Spinal cord (tissue), 10 donors: ENCODE measurements at places on chromosomes 1 and 21. TPM values are rescaled to one million over a fixed set of nuclear protein-coding genes. Genes with fewer than 3 reads are reported as not detected.

DNA sequence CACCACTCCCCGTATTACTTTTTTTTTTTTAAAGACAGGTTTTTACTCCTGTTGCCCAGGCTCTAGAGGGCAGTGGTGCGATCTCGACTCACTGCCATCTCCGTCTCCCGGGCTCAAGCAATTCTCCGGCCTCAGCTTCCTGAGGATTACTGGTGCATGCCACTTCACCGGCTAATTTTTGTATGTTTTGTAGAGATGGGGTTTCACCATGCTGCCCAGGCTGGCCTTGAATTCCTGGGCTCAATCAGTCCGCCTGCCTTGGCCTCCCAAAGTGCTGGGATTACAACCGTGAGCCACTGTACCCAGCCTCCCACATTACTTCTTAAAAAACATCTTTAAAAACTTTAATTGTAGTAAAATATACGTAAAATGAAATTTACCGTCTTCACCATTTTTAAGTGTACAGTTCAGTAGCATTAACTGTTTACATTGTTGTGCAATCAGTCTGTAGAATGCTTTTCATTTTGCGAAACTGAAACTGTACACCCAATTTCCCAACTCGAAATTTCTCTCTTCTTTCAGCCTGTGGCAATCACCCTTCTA is 77.0 kb downstream of the ZMYM4 start:
- DNase-seq: no peak

DNA sequence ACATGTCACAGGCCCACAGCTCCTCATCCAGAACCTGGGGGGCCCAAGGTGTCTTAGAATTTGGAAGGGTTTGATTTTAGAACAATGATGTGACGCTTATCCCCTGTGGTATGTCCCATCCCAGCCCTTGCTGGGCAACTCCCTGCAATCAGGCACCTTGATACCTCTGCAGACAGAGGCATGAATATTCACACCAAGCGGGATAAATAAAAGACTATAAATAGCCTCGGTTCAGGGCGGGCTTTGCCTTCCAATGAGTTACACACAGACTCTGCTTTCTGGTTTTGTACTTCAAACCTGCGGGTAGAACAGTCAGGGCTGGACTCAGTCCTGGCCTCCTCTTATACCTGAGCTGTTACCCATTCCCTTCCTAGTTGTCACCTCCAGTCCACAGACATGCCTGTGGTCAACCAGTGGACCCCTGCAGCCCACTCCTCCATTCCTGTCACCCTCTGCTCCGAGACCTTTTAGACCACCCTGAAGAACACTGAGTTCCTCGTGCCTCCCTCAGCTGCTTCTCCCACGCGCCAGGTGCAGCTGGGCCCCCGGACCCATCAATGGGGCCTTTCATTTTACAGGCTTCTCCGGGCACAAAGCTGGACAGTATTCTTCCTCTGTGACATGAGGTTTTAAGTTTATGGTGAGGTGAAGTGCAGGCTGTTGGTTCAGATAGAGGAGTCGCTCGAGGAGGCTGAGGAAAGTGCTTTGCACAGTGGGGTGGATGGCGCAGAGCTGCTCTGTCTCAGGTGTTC is 120.1 kb upstream of the TNR start:
- DNase-seq: no peak

DNA sequence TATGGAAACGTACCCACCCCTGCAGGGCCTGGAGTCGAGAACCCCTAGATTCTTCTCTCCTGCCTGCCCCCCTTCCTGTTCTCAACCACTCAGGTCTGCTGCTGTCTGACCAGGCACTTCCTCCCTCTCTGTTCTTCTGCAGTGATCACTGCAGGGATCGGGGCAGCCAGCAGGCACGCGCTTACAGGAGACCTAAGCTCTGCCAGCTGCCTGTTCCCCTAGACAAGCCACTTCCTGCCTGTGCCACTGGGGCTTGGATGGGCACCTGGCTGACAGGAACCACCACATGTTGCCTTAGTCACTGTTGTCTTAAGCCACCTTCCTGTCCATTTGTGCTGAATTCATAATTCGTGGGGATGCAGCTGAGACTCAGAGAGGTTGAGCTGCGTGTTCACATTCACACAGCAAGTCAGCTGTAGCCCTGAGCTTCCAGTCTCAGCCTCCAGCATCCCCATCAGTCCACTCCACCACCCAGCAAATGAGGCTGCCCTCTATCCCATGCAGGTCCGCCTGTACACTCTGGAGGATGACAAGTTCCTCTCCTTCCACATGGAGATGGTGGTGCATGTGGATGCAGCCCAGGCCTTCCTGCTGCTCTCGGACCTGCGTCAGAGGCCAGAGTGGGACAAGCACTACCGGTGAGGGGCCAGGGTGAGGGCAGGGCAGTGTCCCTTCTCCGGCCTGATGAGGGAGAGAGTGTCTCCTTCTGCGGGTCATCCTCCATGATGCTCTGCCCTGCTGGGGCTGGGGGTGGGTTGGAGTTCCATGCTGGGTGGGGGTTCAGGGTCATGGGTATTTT is 18.6 kb downstream of the FAM151A start:
- DNase-seq: no peak

DNA sequence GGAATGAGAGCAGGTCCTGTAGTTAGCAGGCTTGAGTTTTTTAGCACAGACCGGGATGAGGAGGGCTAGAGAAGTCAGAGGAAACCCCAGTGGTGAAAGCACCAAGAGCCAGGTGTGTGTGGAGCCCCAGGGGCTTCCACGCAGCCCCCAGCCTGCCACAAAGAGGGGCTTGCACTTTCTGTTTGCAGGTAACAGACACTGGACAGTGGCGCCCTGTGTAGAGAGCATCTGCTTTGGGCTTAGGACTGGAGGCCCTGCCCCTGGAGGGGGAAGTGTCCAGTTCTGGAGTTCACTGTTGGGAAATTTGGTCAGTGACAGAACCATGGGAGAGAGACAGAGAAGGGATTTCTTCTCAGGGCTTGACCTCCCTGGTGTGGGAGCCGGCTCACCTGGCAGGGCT is 19.5 kb downstream of the AGT start:
- no peak for DNase-seq

GRCh38 chr1:45640293-45640692 is 16.4 kb upstream of the CCDC17 start:
- DNase-seq: no peak

DNA sequence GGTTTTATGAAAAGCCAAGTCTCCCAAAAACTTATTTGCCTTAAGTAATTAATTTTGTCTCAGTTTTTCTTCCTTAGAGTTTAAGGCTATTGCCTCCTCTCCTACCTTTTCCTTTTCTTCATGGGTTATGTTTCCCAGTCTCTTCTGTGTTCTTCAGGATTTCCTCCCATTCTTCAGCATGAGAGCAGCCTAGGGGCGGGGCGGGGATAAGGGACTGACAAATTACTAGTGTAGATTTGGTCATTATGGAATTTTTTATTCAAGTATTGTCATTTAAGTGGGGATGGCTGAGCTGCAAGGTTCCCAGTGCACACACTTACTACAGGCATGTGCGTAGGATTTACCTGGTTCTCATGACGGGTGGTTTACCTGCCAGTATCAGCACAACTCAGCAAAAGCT is 35.2 kb upstream of the PIGV start:
- DNase-seq: no peak

DNA sequence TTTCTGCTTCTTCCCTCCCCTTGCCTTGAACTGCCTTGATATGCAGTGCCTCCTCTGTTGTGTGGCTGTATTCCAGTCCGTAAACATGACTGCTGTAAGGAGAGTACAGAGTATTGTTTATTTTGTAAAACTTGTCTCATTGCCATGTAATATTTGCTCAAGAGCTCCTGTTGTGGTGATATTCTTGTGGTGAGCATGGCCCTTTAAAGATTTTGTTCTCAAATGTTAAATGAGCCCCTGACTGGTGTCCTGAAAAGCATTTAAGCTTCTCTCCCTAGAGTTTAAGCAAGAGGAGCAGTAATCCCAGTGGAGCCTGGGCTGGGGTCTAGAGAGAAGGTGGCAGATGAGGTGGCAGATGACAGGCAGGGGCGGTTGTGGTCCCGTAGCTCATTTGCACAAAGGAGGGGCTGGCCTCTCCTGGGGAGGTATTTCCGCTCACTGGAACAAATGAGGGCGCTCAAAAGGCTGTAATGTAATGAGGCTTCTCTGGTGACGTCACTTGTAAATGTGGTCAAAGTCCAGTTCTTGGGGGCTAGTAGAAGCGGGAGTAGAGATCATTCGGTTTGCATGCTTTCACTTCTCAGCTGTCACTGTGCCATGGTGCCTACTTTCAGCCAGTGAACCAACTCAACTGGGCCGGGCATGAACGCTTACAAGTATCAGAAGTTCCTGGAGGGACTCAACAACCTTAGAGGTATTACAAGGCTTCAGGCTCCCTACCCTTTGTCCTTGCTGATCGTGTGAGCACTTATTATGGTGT is 46.0 kb upstream of the MACF1 start:
- DNase-seq: no peak

The CTTNBP2NL gene
- total RNA-seq: 17.0 TPM

DNA sequence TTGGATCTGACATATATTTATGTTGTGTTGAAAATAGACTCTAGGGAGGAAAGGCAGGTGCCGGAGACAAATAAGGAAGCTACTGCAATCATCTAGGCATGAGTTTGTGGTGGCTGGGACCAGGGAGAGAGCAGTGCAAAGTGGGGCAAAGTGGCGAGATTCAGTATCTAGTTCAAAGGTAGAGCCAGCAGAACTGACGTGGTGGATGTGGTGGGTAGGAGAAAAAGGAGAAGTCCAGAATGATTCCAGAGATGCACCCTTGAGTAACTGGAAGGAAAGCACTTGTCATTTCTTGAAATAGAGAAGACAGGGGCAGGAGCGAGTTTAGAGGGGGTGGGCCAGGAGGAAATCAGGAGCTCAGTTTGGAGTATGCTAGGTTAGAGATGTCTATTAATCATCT is 275.2 kb downstream of the KAZN start:
- no peak for DNase-seq

- no peak for DNase-seq
These were observed 2.1 kb upstream of the IPP start for GRCh38 chr1:45752441-45753052.

GRCh38 chr1:15452216-15452615 is 4.3 kb upstream of the CELA2A start:
- DNase-seq: no peak

The TINAGL1 gene
- 41.2 TPM for total RNA-seq

DNA sequence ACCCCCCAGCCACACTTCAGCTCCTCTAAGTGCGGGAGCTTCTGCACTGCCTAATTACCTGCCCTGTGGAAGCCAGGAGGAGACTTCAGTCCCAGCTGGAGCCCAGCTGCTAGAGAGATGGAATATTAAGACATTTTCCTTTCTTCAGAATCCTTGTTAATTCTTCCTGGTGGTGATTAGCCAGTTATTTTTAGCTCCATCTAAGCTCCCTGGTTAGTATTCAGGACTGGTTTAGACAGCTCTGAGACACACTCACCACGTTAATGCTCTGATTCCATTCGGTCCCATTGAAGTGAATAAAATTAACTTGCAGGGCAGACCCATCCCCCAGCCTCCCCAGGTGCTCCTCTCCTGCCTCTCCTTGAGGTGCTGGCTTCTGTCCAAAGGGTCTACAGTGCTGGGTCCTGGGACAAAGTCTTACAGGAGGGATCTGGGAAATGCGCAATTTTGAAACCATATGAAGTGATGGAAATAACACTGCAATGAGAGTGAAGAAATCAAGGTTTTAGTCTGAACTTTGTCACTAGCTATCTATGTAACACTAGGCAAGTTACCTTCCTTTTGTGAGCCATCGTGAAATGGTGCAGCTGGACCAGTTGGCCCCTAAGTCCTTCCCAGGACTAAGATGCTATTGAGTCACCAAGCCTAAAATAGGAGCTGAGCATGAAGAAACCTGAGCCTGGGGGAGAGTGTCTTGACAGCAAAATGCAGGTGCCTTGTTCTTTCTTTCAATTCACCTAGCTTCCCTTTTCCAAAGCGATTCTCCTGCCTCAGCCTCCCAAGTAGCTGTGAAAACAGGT is 117.4 kb upstream of the ATP1A1 start:
- DNase-seq: peak; percentile 21

The SLC25A34 gene
- total RNA-seq: 0.59 TPM

GRCh38 chr1:206658264-206658980 is 23.1 kb downstream of the DYRK3 start:
- no peak for DNase-seq

DNA sequence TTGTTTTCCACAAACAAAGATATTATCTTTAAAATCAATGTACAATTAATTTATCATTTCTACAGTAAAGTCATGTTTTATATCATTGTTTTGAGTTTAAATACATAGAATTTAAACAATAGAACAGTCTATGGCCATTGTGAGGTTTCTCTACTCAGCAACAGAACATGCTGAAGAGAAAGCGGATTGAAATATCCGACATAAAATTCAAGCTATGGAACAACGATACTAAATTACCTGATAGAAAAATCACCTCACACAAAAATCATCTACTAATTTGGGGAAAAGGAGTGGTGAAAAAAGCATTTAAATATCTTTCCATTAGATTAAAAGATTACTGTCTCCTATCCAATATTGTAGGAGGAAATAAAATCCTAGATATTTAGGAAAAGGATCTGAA is 12.6 kb downstream of the CDKN2C start:
- no peak for DNase-seq

DNA sequence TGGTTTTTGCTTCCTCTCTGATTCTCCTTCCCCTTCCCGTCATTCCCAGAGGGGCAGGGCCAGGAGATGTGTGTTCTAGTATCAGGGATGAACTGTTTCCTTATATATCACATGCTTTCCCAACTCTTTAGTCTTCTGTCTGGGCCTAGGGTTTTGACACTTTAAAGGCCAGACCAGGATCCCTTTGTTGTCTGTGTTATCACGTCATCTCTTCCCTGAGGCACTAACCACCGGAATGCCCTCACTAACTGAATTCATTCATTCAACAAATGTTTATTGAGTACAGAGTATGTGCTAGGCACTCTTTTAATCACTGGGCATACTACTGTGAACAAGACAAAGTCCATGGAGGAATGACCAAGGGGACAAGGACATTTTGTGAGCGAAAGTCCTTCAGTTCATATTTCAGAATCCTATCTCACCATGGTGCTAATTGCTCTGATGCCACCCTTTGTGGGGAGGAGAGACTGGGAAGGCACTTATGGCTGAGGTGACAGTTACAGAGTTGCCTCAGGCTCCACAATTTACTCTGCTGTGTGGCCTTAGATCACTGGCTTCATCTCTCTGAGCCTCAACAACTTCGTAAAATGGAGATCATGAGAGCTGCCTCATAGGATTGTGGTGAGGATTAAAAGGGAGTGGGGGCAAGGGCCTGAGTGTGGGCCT is 12.0 kb upstream of the ZNF362 start:
- no peak for DNase-seq

- DNase-seq: no peak
These were observed 1371.8 kb upstream of the PRMT6 start for GRCh38 chr1:105684714-105685113.

The TLR5 gene
- 3.0 TPM for total RNA-seq

The ADAMTS5 gene
- 9.8 TPM for total RNA-seq

DNA sequence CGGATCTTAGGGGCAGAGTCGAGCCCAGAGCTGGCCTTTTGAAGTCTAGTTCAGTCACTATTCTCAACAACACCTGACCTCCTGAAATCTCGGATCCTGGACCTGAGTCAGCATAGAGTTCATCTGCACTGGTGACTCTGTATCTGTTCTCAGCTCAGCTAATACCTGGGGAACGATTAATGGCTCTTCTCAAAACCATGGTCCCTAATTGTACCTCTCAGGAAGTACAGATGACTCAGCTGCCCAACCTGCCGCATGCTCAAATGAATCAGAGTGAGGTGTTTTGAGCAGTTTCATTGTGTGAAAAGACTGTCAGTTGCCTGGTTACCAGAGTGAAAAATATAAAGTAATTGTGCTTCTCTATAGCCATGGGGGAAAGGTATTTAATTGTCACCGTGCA is 89.2 kb downstream of the SLC35F3 start:
- no peak for DNase-seq
